Upper lobe of left lung (tissue), 6 donors: ENCODE measurements at places on chromosomes 1 and 21. TPM values are rescaled to one million over a fixed set of nuclear protein-coding genes. Genes with fewer than 3 reads are reported as not detected.

The SPRR2A gene
- total RNA-seq: not detected

DNA sequence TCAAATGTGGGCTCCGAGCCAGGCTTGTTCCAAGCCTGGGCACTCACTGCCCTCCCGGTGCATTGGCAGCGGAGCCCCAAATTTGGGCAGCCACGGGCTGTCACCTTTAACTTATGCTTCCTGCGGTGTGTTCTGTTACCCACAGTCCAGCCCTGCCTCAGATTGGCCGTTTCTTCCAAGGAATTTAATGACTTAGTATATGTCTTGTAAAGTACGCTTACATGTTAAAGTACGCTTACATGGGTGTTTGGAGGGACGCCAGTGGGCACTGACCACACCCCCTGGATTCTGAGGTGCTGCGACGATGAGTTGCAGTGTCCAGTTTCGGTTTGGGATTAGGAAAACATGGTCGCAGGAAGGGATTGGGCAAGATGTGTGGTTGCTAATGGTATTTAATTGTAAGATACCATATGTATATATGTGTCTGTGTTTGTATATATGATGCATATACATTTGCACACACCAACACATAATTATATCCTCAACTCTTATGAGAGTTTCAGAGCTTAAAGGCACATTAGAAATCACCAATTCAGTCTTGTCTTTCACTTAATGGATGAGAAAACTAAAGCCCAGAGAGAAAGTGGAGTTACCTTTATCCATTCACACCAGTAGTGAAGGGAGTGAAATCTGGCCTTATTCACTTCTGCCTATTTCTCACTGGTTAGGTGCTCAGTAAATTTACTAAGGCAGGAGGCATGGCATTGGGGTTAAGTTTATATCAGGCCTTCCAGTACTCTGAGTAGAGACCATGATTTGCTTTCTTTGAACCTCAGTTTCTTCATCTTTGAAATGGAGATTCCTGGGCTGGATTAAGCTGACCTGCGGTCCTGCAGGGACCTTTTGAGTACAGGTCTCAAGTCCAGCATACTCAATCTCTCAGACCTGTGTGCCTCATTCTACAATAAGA is 1.0 kb downstream of the SMYD2 start:
- peak overlapping the region; percentile 95 for H3K4me3 ChIP-seq
- H3K36me3 ChIP-seq: no peaks in the 10 kb centered on the region
- peak overlapping the region; percentile 86 for H3K27ac ChIP-seq
- peaks cover 23% of the 10 kb centered on the region for H3K4me1 ChIP-seq
- H3K27me3 ChIP-seq: no peaks in the 10 kb centered on the region

GRCh38 chr21:43696214-43696613 is 22.7 kb upstream of the PDXK start:
- H3K27me3 ChIP-seq: no peaks in the 10 kb centered on the region
- DNase-seq: no peak
- H3K4me1 ChIP-seq: no peaks in the 10 kb centered on the region

DNA sequence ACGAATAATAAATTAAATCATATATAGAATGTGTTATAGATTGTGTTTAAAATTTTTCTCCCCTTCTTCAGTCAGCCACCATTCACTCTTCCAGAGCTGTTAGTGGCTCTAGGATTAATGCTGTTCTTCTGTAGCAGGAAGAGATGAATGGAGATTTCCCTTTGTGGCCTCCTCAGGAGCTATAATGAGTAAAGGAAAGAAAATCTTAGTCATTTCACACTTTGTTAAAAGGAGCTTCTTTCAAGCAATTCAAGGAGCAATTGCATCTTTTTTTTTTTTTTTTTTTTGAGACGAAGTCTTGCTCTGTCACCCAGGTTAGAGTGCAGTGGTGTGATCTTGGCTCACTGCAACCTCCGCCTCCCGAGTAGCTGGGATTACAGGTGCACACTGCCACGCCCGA is 23.7 kb upstream of the TMCO2 start:
- H3K4me1 ChIP-seq: no peaks in the 10 kb centered on the region
- H3K27me3 ChIP-seq: no peaks in the 10 kb centered on the region
- H3K36me3 ChIP-seq: no peaks in the 10 kb centered on the region
- DNase-seq: no peak

- no peaks in the 10 kb centered on the region for H3K36me3 ChIP-seq
- DNase-seq: no peak
- no peak overlapping the region for H3K4me3 ChIP-seq
- no peaks in the 10 kb centered on the region for H3K27me3 ChIP-seq
- H3K27ac ChIP-seq: no peak overlapping the region
- no peaks in the 10 kb centered on the region for H3K4me1 ChIP-seq
Measured at GRCh38 chr1:157292302-157292701, 154.1 kb upstream of the ETV3 start.

- H3K27me3 ChIP-seq: no peaks in the 10 kb centered on the region
- no peaks in the 10 kb centered on the region for H3K4me1 ChIP-seq
- H3K36me3 ChIP-seq: no peaks in the 10 kb centered on the region
- DNase-seq: no peak
Measured at GRCh38 chr1:26353210-26353859, 595 bp downstream of the CRYBG2 start.

- H3K27ac ChIP-seq: peak overlapping the region; percentile 87
- no peaks in the 10 kb centered on the region for H3K27me3 ChIP-seq
- peaks cover 18% of the 10 kb centered on the region for H3K4me1 ChIP-seq
- peak overlapping the region; percentile 72 for H3K4me3 ChIP-seq
- DNase-seq: no peak
- peaks cover 36% of the 10 kb centered on the region for H3K36me3 ChIP-seq
Measured at GRCh38 chr1:151165281-151165737, 393 bp downstream of the LYSMD1 start.

GRCh38 chr1:40848530-40849189 is 13.5 kb downstream of the CITED4 start:
- no peak for DNase-seq
- peaks cover 6% of the 10 kb centered on the region for H3K4me1 ChIP-seq
- H3K36me3 ChIP-seq: no peaks in the 10 kb centered on the region
- no peaks in the 10 kb centered on the region for H3K27me3 ChIP-seq
- H3K27ac ChIP-seq: no peak overlapping the region
- H3K4me3 ChIP-seq: no peak overlapping the region

The CACNA1E gene
- 0.17 TPM for total RNA-seq

- peaks cover 18% of the 10 kb centered on the region for H3K36me3 ChIP-seq
- no peak overlapping the region for H3K27ac ChIP-seq
- H3K27me3 ChIP-seq: no peaks in the 10 kb centered on the region
- peaks cover 9% of the 10 kb centered on the region for H3K4me1 ChIP-seq
Measured at GRCh38 chr1:179860652-179861051, 17.0 kb downstream of the TOR1AIP2 start.

- no peaks in the 10 kb centered on the region for H3K36me3 ChIP-seq
- no peak overlapping the region for H3K4me3 ChIP-seq
- no peaks in the 10 kb centered on the region for H3K4me1 ChIP-seq
- no peak overlapping the region for H3K27ac ChIP-seq
- DNase-seq: no peak
Measured at GRCh38 chr1:47662068-47662467, 224.2 kb downstream of the FOXD2 start.

The FCGR1A gene
- total RNA-seq: 12.8 TPM

DNA sequence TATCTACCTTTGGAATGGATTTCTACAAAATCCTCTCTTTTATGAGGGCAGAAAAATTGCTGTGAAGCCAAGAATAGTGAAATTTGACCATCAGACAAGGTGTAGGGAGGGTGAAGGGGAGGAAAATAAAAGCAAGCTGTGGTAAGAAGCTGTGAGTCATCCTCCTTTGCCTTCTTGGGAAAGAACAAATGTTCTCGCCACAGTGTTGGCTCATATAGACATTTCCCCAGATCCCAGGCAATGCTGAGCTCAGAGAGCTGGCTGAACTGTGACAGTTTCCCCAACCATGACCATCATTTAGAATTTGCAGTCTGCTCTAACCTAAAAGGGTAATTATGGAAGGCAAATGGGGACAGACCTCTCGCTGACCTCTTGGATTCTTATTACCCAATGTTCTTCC is 235.4 kb downstream of the PBX1 start:
- DNase-seq: no peak
- H3K36me3 ChIP-seq: no peaks in the 10 kb centered on the region
- no peak overlapping the region for H3K4me3 ChIP-seq
- H3K27me3 ChIP-seq: no peaks in the 10 kb centered on the region
- no peaks in the 10 kb centered on the region for H3K4me1 ChIP-seq

The CBS gene
- total RNA-seq: 46.0 TPM

- no peak for DNase-seq
- no peaks in the 10 kb centered on the region for H3K4me1 ChIP-seq
- H3K36me3 ChIP-seq: no peaks in the 10 kb centered on the region
- H3K4me3 ChIP-seq: no peak overlapping the region
Measured at GRCh38 chr1:205398586-205398985, 23.3 kb downstream of the LEMD1 start.

DNA sequence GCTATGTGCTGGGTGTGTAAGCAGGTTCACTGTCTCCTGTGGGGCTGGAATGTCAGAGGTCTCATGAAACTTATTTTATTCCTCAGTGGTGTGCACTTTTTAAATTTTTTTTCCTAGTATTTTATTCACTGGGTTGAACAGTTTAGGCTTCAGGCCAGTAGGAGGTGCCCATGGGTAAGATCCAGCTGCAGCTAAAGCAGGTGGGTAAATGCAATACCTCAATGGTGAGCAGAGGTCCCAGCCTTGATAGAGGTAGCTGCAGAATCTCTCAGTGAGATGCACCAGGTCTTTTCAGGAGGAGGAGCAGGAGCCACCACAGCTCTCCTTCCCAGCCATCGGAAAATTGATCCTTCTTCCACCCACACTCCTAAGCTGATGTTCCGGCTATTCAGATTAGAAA is 12.6 kb upstream of the OR6N2 start:
- no peaks in the 10 kb centered on the region for H3K36me3 ChIP-seq
- H3K4me1 ChIP-seq: no peaks in the 10 kb centered on the region
- no peak for DNase-seq
- no peak overlapping the region for H3K27ac ChIP-seq
- no peak overlapping the region for H3K4me3 ChIP-seq

DNA sequence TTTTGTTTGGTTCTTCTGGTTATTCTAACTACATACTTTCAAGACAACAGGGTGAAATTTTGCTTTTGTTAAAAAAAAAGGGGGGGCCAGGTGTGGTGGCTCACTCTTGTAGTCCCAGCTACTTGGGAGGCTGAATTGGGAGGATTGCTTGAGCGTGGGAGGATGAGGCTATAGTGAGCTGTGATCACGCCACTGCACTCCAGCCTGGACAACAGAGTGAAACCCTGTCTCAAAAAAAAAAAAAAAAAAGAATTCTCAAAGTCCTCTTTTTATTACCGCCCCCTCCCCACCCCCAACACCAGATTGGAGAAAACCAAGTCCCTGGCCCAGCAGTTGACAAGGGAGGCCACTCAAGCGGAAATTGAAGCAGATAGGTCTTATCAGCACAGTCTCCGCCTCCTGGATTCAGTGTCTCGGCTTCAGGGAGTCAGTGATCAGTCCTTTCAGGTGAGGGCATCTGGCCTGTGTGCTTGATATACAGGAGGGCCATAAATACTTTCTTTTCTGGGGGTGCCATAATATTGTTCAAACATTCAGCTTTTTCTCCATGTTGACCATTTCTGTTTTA is 50.2 kb downstream of the LAMC2 start:
- no peak overlapping the region for H3K27ac ChIP-seq
- no peaks in the 10 kb centered on the region for H3K27me3 ChIP-seq
- H3K4me3 ChIP-seq: no peak overlapping the region
- peaks cover 17% of the 10 kb centered on the region for H3K4me1 ChIP-seq

DNA sequence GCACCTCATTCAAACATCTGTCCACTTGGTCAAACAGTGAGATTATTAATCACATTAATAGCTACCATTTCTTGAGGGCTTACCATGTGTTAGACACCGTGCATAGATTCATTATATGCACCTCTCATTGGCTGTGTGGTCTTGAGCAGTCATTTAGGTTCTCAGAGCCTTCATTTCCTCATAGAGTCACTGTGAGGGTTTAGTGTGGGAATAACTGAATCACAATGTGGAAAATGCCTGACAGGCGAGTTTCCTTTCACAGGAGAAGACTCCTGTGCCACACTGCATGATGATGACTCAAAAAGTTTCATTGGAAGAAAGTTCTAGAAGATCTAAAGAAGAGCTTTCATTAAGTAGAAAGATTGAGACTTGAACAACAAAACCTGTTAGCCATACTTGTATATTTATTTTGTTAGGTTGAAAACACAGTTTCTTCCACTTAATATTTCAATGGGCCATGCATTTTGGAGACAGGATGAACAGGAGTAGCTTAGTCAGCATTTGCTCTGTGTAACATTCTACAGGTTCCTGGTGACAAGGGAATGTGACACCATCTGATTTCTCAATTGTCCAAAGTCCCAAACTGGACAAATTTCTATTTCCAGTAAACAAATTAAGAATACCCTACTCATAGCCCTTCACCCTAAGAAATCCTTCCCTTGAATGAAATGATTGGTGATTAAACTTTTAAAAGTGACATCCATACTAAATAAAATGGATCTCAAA is 45.7 kb downstream of the FYB2 start:
- peak overlapping the region; percentile 10 for H3K4me3 ChIP-seq
- H3K27ac ChIP-seq: no peak overlapping the region
- DNase-seq: no peak

The EPHX1 gene
- total RNA-seq: 205 TPM

DNA sequence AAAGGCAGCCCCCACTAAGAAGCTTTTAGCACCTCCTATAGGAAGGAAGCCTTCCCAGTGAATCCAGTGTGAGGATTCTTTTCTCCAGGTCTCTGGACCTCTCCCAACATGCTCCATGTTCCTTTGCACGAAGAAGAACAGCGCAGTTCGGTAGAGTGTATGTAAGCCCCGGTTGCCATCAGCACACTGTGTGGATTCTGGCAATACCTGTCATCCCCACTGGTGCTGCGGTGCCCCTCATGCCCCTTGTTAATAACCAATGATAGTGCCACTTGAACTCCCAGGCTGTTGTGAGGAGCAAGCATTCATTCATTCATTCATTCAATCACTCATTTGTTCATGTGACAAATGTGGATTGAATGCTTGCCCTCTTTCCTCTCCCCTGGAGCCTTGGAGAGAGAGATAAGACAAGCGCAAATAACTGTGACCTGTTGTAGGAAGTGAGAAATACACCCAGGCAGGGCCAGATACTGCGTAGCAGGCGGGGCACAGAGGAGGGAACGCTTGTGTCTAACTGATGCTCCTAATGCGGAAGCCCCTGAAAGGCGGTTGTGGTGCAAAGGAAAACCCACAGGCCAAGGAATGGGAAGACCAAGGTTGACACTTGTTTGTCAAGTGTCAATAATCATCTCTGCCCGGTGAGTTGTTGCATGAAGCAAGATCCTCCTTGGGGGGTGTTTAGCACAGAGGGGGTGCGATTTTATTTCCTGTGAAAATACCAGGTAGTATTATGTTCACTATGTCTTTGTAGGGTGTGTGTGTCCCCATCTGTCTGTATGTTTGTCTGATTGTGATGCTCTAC is 9.8 kb downstream of the LGR6 start:
- no peak for DNase-seq
- H3K4me3 ChIP-seq: no peak overlapping the region
- peaks cover 8% of the 10 kb centered on the region for H3K4me1 ChIP-seq
- H3K27ac ChIP-seq: no peak overlapping the region
- no peaks in the 10 kb centered on the region for H3K36me3 ChIP-seq

DNA sequence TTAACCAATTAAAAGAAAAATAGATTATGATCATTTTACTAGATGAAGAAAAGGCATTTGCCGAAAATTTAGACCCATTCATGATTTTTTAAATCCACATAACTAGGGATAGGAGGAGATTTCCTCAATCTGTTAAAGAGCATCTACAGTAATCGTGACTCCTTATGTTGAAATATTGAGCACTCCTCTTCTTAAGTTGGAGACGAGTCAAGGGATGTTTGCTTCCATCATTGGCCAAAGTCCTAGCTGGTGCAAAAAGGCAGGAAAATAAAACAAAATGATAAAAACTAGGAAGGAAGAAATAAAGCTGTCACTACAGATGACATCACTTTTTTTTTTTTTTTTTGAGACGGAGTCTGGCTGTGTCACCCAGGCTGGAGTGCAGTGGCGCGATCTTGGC is 245.6 kb upstream of the KAZN start:
- no peak for DNase-seq
- H3K27ac ChIP-seq: no peak overlapping the region
- H3K4me1 ChIP-seq: no peaks in the 10 kb centered on the region
